ENCODE measurements at places on chromosomes 6 and 20.

GRCh38 chr20:54062812-54063280 is 7.5 kb downstream of the BCAS1 start:
- DNase-seq: no peak

DNA sequence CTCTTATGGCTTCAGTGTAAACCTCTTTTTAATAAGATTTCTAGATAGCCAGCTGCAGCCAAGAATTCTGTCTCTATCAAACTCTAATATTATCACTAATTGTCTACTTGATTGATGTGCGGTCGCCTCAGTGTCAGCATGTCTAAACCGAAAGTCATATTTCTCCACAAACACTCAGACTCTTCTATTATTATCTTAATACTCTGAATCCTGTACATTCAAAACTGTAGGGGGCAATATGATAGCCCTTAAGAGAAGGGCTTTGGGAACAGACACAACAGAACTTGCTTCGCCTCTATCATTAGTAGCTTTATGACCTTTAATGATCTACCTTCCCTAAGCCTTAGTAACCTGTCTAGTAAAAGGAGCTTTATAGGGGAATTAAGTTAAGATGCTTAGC is 379.7 kb upstream of the PTCHD4 start:
- DNase-seq: no peak

DNA sequence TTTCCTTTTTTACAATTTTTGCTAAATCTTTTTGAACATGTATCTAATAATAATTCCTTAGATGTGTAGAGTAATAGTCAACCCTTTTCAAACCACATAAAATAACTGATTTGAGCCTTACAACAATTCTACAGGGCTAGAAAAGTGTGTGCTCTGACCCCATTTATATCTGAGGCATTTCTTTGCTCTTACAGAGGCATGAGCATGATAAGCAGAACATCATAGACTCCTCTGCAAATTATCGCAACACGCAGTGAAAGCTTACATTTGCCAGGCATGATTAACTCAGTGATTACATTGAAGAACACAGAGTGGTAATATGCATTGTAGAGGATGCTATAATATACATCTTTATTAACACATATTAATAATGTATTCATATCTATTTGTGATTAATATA is 120.4 kb downstream of the SIM1 start:
- no peak for DNase-seq

GRCh38 chr6:159201336-159201735 is 32.1 kb downstream of the FNDC1 start:
- DNase-seq: no peak

GRCh38 chr20:24675651-24676352 is 206.4 kb downstream of the SYNDIG1 start:
- no peak for DNase-seq

GRCh38 chr20:22805219-22805618 is 220.8 kb upstream of the FOXA2 start:
- no peak for DNase-seq

- DNase-seq: no peak
These were observed 7.4 kb upstream of the GMPR start for GRCh38 chr6:16230953-16231352.

DNA sequence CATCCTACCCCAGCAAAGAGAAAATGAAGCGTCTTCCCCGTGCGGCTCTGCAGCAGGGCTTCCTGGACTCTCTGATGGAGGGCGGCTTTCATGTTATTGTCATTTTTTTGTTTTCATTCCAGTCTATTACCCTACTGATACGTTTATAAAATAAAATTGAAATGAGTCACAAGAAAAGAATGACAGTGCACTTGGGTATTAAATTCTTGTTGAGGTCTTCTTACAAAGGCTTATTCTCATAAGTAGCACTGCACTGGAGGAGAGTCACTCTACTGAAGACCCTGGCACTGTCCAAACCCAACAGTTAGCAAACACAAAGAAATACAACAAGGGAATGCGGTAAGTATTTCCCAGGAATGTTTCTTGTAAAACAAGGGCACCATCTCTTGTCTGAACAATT is 379.3 kb downstream of the MAFB start:
- DNase-seq: no peak

- DNase-seq: no peak
These were observed 194.6 kb downstream of the PRKN start for GRCh38 chr6:162533009-162533400.

DNA sequence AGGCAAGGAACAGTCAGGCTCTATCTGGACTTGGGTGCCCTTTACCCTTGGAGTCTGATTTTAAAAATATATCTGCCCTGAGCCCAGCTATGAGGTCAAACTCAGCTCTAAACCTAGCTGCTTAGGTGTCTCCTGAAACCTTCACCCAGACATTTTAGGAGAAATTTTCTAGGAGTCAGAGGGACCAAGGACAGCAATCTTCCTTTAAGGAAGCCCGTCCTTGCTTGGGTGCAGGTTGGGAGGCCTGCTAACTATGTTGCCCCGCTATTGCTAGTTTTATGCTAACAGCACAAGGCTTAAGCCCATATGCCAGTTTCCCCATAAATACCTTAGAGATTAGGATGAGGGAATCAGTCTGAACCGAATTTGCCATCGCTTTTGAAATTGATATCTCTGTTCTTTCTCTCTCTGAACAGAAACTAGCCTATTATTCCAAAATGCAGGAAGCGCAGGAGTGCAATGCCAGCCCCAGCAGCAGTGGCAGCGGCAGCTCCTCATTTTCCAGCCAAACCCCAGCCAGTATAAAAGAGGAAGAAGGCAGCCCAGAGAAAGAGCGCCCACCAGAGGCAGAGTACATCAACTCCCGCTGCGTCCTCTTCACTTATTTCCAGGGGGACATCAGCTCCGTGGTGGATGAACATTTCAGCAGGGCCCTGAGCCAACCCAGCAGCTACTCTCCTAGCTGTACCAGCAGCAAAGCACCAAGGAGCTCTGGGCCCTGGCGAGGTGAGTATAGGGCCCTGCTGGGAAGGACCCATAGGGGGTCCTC is 2.6 kb downstream of the VGLL2 start:
- no peak for DNase-seq

- no peak for DNase-seq
These were observed 31.3 kb upstream of the LAMP5 start for GRCh38 chr20:9483131-9483530.

GRCh38 chr6:45420083-45420908 is 42.6 kb upstream of the SUPT3H start:
- peak; percentile 72 for DNase-seq

DNA sequence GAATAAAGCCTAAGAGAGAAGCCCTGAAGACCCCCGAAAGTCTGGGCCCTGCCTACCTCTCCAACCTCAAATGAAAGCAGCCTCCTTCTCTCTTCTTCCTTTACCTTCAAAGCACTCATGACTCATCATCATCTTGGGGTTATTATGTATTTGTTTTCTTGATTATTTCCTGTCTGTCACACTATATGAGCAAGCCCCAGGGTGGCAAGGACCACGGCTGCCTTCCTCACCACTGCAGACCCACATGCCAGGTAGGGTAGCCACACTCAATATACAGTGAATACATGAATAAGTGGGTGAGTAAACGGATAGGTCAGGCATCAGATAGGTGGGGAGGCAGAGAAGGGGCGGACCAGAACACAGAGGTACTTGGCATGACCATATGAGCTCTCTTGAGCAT is 8.8 kb downstream of the WFDC3 start:
- no peak for DNase-seq

DNA sequence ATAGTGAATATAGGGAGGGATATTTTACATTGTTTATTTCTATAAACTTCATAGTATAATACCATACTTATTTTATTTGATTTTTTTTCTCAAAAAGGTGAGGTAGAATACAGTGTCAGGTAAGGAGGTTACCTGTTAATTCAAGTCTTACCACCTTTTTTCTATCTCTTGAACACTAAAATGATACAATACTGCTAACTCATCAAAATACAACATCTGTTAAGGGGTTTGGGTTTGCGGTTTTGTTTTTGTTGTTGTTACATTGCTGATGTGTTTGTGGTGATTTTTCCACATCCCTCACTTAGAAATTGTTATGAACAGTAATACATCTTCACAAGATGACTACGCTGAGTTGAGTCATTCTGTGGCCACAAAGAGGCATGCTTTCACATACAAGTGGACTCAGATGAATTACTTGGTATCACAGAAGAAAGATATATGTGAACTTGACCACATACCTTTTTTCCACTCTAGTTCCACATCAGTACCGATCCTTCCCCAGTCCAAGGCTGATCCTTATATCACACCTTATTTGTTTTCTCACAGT is 139.4 kb upstream of the ID4 start:
- DNase-seq: no peak

DNA sequence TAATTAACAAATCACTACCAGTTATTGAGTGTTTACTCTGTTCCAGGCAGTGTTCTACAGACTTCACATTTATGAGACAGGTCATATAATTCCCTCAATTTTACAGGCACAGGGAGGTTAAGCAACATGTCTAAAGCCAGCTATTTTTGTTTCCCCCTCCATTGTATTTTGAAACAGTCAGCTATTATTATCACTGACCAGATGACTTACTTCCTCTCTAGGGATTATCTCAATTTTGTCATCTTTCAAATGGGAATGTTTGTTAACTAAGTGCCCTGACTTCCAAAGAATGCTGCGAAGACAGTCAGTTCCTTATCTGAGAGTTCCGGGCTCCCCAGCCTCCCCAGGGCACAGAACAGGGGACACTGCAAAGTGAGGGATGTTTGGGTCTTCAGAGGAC is 5.6 kb upstream of the CNPY3 start:
- no peak for DNase-seq

DNA sequence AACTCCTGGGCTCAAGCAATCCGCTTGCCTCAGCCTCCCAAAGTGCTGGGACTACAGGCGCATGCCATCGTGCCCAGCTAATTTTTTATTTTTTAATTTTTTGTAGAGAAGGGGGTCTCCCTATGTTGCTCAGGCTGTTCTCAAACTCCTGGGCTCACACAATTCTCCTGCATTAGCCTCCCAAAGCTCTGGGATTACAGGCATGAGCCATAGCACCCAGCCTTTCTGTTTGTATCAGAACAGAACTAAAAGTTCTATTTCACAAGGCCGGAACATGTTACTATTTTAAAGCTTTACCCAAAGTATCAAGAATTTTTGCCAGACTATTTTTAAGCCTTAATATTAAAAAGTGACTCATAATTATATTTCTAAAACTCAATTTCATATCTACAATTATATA is 42.4 kb downstream of the NDRG3 start:
- no peak for DNase-seq

GRCh38 chr6:24720131-24720603 is 1.2 kb upstream of the C6orf62 start:
- DNase-seq: peak; percentile 82

DNA sequence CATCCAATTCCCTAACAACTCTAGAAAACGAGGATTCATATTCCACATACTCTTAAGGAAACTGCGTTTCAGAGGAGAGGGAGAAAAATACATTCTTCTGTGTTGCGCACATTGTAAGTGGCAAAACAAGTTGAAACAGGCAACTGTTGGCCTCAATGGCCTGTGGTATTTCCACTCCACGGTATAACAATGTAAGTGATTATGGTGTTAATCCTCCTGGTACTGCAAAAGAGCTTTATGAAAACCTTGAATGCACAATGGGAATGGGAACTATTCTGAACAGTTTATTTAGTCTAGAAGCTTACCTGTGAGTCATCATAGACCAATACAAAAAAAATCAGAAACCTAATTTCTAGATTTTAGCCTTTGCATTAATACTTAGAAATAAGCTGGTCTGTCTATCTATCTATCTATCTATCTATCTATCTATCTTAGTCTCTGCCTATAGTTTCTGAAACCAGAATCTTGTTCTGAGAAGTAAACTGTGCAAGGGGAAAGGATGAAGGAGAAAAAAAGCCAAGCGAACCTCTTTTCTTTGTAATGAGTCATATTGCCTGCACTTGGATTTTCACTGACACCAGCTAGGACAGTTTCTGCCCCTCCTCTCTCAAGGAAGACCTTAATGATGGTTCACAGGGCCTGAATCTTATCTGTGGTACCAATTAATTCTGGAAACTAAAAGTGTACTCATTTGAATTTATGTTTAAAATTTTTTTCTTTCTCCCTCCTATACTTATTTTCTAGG is 101.5 kb downstream of the RNF144B start:
- DNase-seq: no peak

DNA sequence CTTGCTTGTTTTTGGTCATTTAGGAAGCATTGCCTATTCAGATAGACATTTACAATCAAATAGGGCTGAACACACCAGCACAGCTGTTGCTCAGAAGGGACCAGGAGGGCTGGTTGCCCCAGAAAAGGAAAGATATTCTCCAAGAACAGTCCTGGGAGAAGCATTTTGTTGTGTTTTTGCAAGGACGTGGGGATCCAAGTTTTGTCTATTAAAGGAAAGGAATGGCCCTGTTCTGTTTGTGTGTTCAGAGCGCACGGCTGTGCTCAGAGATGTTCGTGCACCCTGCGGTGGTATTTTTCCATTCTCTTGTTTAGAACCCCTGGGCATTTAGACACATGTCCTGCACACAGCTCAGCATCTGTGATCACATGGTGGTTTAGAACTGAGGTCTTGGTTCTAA is 82.5 kb downstream of the TXNDC5 start:
- DNase-seq: no peak

DNA sequence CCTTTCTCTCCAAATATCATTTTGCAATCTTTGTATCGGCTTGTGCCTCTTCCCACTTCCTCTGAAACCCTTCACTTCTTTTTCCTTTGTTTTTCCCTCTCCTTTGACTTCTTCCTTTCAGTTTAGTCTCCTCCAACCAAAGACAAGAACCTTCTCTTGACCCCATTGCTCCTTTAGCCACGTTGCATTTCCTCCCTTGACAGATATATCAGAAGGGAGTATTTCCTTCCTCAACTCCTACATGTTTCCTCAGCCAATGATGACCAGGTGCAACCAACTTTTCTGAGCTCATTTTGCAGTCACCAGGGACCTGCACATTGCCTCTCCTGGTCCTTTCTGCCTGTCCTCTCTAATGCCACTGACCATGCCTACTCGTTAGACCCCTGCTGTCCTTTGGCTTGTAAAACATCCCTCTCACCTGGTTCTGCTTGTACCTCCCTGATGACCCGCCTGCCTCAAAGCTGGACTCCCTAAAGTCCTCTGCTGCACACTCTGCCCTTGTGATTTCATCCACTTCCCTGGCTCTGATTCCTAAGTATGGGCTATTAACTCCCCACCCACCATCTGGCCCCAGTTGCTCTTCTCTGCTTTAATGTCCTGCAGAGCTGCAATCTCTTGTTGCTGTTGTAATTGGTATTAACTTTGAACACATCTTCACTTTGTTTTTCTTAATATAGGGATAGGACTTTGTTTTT is 27.4 kb downstream of the SLC22A16 start:
- no peak for DNase-seq

DNA sequence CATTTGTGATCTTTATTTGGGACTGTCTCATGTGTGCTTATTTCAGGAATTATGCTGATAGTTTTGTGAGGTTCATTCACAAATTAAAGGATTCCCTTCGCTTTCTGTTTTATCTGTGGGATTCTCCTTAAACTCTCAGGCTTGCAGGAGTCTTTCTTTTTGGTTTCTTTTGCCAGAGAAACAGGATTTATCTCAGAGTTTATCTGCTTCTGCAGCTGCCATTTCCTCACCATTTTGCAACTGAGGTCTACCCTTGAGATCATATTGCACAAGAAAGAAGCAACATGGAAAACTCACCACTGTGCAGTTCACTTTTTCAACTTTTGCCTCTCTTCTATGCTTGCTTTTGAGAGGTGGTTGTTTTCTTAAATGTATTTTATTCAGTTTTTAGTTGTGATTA is 201.0 kb downstream of the PRL start:
- no peak for DNase-seq

All from activated T-cell treated with anti-CD3 and anti-CD28 coated beads, Interleukin-2, amount 50 U/mL, for 48 hours (primary cell).